Daoy (cell line): ENCODE measurements at places on chromosomes 12 and 14. TPM values are rescaled to one million over a fixed set of nuclear protein-coding genes. Genes with fewer than 3 reads are reported as not detected.

- DNase-seq = no peak
Observed at GRCh38 chr12:9779209-9779608, 18.5 kb upstream of the CD69 start.

GRCh38 chr14:75631453-75631831 is 29.2 kb downstream of the ERG28 start:
- DNase-seq = no peak

GRCh38 chr12:111111681-111112080 is 191.3 kb upstream of the MYL2 start:
- no peak for DNase-seq

The CFAP54 gene
- 0.51 and 0.80 TPM in 2 replicates for total RNA-seq

The LMO3 gene
- 0.33 and 1.1 TPM in 2 replicates for total RNA-seq

- DNase-seq = no peak
Observed at GRCh38 chr12:62296001-62296400, 35.8 kb downstream of the USP15 start.
